ENCODE measurements at places on chromosomes 6 and 20.

DNA sequence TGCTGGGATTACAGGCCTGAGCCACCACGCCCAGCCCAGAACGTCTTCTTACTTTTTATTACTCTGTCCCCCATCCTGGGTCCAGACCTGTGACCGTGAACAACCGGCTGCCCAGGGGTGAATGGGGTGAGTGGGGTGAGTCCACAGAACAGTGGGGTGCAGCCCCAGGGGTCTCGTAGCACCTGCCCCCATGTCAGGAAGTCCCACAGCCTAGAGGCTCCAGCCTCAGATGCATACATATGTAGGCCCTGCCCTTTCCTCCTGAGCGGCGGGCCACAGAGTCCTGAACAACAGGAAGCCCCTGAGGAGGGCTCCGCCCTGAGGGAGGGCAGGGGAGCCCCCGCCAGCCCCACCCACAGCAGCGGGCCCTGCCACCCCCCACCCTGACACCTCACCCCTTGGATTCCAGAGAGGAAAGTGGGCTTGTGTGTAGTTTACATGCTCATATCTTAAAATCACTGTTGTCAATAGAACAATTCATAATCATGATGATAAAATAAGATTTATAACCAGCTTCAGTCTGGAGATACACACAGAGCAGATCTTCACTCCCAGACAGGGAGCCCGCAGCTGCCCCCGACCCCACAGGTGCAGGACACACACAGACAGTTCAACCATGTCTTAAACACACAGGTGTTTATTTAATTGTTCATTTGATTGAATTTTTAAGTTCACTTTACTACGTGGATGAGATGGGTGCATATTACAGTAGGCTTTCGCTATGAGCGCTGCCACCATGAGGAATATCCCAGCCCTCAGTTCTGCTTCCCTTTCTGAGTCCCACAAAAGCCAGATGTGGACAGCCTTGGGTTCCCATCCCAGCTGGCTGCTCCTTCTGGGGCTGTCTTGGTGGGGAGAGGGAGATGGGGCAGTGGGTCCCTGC is 12.4 kb upstream of the GMEB2 start:
- DNase-seq, result no peak

- no peak for DNase-seq
Measured at GRCh38 chr6:114945392-114945791, 602.6 kb upstream of the HS3ST5 start.

DNA sequence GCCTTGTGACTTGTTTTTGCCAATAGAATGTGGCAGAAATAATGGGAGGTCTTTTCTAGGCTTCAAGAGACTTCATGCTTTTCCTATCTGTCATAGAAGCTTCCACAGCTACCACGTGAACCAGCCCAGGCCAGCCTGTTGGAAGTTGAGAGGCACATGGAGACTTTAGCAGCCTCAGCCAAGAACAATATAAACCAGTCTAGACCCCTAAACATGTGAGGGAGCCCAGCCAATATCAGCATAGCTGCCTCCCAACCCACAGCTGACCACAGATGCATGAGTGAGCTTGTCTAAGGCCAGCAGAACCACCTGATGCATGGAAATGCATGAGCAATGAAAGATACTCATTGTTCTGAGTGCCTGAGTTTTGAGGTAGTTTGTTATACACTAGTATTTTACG is 540.7 kb upstream of the BTBD3 start:
- no peak for DNase-seq

DNA sequence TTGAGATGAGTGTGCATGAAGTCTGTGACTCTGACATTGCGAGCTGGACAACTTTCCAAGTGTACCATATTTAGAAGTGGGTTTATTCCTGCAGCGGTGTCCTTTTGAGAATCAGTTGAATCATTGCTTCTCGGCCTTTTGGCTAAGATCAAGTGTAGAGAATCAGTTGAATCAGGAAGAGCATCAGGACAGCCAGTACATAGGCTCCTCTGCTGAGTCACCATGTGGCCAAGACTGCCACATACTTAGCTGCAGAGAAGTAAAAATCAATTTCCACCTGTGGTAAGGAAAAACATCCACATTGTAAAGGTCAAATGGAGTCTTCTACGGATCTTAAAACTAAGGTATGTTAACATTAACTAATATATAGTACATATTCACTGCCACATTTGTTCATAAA is 428.4 kb upstream of the MARCKS start:
- no peak for DNase-seq

DNA sequence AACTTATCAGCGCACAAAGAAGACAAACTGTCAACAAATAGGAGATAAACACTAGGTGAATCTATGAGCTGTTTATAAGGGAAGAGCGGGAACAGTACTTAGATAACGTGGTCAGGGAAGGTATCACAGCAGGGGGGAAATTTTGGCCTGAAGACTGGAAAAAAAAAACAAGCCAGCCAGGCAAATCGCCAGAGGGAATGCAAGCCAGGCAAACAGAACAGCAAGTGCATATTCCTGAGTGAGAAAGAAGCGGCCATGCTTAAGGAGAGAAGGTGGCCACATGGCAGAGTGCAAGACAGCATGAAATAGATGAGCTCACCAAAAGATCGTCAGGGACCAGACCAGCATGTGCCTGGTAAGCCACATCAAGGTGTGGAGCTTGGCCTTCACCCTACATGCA is 466.5 kb upstream of the ARID1B start:
- no peak for DNase-seq

GRCh38 chr6:127289934-127290333 is 23.3 kb downstream of the RNF146 start:
- no peak for DNase-seq

GRCh38 chr6:85600713-85601313 is 7.2 kb upstream of the SNX14 start:
- DNase-seq, result no peak

GRCh38 chr20:3732327-3733118 is at the start of gene HSPA12B:
HSPA12B (plus strand) TSS chr20:3732685; CDS start chr20:3738675, 5,990 bp downstream.
- DNase-seq, result no peak

GRCh38 chr6:47180633-47181032 is 129.1 kb downstream of the TNFRSF21 start:
- DNase-seq, result no peak

DNA sequence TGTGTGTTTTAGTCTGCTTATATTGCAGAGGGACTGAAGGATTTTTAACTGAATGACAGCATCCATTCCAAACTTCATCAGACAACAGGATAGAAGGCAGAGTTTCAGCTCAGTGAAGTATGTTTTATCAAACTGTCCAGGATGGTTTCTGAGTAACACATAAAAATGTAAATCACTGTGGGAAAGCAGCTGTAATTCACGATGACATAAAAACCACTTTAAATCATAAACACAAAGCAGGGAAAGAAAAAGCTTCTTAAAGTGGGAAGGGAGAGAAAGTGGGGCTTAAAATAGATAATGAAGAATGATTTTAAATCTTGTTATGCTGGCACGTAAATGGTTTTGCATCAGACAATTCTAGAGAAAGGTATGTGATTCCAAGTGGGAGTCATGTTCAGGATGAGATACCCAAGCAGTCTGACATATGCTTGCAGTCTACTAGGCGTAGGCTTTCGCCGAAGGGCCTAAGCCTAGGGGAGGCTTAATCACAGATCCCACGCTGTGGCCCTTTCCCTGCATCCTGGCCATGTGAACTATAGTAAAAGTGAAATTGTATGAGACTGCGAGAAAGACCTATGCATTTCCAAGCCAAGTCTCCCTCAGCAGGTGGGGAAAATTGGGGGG is 610.6 kb downstream of the PRKN start:
- DNase-seq, result no peak

DNA sequence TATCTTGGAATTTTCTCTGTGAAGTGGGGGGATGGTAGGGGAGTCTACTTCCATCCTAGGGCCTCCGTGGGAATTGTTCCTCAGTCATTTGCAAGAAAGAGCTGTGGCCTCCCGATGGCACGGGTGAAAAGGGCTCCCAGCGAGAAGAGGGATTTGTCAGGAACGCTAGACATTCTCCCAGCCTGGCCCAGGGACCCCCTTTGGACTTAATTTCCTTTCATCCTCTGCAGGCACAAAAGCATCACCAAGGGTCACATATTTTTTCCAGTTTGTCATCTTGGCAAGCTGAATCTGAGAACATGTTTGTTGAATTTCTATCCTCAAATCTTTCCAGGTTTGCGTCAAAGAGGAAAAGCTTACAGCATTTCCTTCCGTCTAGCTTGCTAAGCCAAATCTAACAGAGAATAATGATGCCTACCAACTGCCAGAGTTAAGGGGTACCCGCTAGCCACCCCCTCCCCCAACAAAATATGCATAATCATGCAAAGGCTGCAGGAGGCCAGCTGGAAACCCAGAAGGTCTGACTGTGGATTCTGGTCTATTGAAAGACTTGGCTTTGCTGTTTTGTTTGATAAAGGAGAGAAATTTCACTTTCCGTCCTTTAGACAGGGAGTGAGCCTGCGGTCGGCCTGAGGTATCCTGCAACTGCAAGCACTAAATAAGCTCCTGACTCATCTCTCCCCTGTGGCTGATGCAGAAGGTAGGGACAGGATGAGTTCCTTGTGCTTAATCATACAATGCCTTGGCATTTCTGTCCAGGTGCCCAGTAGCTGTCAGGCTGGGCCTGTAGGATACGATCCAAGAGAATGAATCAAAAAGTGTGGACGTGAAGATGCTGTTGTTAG is 23.1 kb downstream of the PSMG4 start:
- DNase-seq, result no peak

- no peak for DNase-seq
Measured at GRCh38 chr20:47013606-47014005, 119.0 kb downstream of the EYA2 start.

GRCh38 chr20:63100926-63101699 is 94.3 kb upstream of the BHLHE23 start:
- DNase-seq, result no peak

DNA sequence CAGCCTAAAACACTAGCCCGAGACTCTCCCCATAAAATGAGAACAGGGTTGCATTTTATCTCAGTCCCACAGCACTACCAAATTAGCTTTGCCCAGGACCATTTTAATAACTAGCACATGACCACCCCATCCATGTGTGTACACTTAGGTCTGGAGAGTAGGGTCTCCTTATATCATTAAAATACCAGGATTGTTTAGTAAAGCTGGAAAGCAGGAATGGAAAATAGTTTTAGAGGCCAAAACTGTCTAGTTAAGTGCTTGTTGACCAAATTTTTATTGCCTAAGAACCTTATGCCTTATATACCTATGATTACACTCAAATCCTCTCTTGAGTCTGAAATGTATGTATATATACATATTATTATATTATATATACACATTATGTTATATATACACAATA is 608.4 kb downstream of the HDGFL1 start:
- DNase-seq, result no peak

DNA sequence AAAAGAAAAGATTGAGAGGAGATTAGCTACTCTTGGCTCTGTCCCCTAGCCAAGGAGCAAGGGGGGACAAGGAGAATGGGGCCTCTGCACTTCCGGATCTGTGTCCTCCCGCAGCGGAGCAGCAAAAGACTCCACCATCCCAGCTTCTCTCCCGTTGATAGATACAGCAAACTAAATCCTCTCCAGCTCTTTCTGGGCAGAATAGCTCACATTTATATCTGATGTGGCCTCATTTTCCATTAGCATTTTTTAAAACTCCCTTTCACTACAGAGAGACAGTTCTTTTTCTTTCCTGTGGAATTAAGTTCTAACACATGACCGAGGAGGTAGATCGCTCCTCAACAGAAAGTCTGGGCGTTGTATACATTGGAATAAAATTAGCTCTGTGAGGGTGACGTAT is 260.9 kb upstream of the SOX4 start:
- no peak for DNase-seq

GRCh38 chr6:157106487-157106886 is 216.8 kb downstream of the TMEM242 start:
- DNase-seq, result no peak

GRCh38 chr6:44247338-44248302 is 719 bp downstream of the HSP90AB1 start:
- no peak for DNase-seq

GRCh38 chr6:17907406-17908229 is 79.8 kb downstream of the KIF13A start:
- no peak for DNase-seq

GRCh38 chr6:44475417-44475778 is 87.9 kb downstream of the CDC5L start:
- no peak for DNase-seq

- DNase-seq, result no peak
Measured at GRCh38 chr20:25218109-25218486, 22.6 kb downstream of the ENTPD6 start.

DNA sequence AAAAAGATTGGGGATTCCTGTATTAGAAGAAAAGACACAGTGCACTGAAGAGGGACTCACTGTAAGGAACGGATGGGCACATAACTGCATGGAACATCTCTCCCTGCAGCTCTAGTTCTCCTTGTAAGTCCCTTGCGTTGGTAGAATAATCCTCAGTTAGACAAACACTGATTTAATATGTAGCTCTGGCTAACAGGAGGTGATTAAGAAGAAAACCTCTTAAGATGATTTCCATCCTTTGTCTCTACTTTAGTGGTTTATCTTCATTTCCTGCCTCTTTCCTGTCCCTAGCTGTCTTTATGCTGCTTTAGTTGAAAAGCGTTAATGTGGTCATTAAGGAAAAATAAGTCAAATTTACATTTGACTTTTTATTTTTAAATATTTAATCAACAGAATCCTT is 86.6 kb downstream of the SLC16A10 start:
- DNase-seq, result no peak

- DNase-seq, result no peak
Measured at GRCh38 chr6:126041516-126041915, 55.2 kb downstream of the TRMT11 start.

DNA sequence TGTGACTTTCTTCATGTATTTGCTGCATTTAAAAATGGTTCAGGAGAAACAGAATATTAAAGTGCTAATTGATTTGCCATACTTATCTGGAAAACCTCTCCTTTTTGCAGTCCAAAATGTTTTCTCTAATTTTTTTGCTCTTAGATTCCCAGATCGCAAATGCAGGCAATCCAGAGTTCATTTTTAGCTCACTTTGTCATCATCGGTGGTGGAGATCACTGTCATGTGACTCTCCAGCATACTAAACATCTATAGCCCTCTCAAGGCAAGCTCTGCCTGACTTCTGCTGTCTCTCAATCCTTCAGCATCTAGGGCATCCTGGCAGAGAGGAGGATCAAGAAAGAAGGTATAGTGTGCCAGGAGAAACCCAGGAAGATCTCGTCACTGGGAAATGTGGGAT is 24.8 kb downstream of the ABRACL start:
- DNase-seq, result no peak

DNA sequence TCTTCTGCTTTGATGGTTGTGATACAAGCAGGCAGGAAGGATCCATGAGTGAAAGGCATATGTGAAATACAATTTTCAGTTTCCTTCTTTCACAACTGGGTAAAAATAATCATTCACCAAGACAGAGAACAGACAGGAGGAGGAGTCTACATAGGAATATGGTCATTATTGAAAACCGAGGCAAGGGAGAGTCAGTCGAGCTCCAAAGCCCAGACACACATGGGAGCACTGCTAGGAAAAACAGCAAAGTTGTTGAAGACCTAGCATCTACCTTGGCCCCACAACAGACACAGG is 260.6 kb downstream of the ERMARD start:
- DNase-seq, result no peak

- DNase-seq, result no peak
Measured at GRCh38 chr6:6897140-6897539, 210.6 kb upstream of the RREB1 start.

GRCh38 chr6:4666886-4667513 is 109.2 kb upstream of the CDYL start:
- DNase-seq, result peak; percentile 13
